ENCODE measurements at places on chromosomes 6 and 20. TPM values are rescaled to one million over a fixed set of nuclear protein-coding genes. Genes with fewer than 3 reads are reported as not detected.

The TREML1 gene
- total RNA-seq, result not detected

The CD24 gene
- 0.39 TPM for total RNA-seq

The FAM120B gene
- total RNA-seq, result 27.8 TPM

The RALY gene
- 153 TPM for total RNA-seq

The TCF21 gene
- total RNA-seq, result not detected

The EYA2 gene
- total RNA-seq, result not detected

The MRS2 gene
- 23.4 TPM for total RNA-seq

The CST2 gene
- total RNA-seq, result not detected

The PRR3 gene
- 22.1 TPM for total RNA-seq

The SLC35D3 gene
- total RNA-seq, result not detected

The IL17A gene
- not detected for total RNA-seq

The ARMH2 gene
- total RNA-seq, result 1.6 TPM

The TNFRSF6B gene
- not detected for total RNA-seq

The FOXA2 gene
- total RNA-seq, result not detected
